Ovary (tissue), 10 donors: ENCODE measurements at places on chromosomes 4 and X. TPM values are rescaled to one million over a fixed set of nuclear protein-coding genes. Genes with fewer than 3 reads are reported as not detected.

DNA sequence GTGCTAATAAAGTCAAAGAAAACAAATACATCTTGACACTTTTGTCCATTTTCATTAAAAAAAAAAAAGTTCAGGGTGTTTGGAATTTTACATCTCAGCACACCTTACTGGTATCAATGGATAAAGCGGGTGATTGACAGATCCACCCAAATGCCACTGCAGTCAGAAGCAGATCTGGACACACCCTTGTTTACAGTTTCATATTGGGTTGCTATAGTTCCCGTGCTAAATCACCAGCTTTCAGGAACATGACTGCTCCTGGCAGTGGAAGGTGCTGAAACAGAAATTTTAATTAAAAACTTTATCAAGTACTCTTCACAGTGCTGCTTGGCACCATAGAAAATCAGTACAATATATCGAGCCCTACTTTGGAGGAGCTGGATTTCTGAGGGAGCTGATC is 116.3 kb downstream of the STOX2 start:
- no peak for DNase-seq

- no peak for DNase-seq
Observed at GRCh38 chr4:40238700-40239548, 42.1 kb downstream of the RHOH start.

- peak; percentile 60 for DNase-seq
Observed at GRCh38 chr4:139814323-139815015, 148.8 kb downstream of the MGST2 start.

- DNase-seq = no peak
Observed at GRCh38 chrX:107298276-107298675, 91.9 kb downstream of the DNAAF6 start.

DNA sequence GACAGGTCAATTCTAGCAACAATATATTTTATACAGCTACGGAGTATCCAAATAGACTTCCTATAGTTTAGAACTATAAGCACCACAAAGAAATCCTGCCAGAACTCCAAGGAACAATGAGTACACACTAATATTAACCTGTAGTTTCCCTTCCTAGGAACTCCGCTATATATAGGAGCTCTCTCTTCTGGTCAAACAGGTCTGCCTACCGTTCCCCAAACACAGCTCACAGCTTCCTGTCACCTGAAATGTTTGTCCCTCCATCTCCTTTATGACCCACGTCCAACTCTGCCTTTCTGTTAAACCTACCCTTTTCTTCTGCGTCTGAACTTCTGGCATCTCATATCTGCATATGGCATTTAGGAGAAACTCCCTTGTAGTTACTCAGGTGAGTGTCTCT is 10.5 kb upstream of the GJB1 start:
- no peak for DNase-seq

F11 gene
- total RNA-seq = not detected

DNA sequence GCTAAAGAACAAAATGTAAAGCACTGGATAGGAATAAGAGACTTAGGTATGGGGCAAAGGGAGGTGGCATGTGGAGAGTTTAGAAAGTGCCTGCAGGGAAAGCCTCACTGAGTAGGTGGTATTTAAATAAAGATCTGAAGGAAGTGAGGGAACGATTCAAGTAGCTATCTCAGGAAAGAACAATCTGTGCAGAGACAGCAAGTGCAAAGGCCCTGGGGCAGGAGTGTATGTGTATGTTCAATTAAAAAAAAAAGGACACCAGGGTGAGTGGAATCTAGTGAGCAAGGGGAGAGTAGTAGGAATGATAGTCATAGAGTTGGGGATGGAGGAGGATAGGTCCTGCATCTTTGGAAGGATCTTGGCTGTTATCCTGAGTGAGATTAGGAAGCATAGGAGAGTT is 779.9 kb upstream of the FTHL17 start:
- DNase-seq = no peak

- DNase-seq = peak; percentile 14
Observed at GRCh38 chr4:2084316-2084715, 25.2 kb downstream of the NAT8L start.

FAM9C gene
- not detected for total RNA-seq

IL9R gene
- total RNA-seq = not detected

WDR13 gene
- 113 TPM for total RNA-seq

SSX3 gene
- total RNA-seq = not detected

DNA sequence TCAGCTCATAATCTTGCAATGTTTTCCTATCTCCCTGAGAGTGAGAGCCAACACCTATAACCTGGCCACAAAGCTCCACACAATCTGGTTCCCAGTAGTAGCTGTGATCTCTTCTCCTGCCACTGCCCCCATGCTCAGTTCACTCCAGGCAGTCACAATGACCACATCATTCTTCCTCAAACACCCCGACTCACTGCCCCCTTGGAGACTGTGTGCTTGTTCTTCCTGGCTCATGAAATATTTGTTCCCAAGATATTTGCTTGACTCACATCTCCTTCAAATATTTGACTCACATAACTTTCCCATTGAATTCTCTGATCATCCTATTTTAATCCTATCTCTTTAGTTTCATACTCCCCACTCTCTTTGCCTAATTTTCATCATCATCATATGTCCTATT is 173.7 kb downstream of the AREG start:
- DNase-seq = no peak

CT45A10 gene
- total RNA-seq = not detected

- DNase-seq = peak; percentile 17
Observed at GRCh38 chr4:14196131-14196530, 568.6 kb upstream of the BOD1L1 start.

RAB9B gene
- total RNA-seq = 23.8 TPM

OTC gene
- total RNA-seq = not detected

DNA sequence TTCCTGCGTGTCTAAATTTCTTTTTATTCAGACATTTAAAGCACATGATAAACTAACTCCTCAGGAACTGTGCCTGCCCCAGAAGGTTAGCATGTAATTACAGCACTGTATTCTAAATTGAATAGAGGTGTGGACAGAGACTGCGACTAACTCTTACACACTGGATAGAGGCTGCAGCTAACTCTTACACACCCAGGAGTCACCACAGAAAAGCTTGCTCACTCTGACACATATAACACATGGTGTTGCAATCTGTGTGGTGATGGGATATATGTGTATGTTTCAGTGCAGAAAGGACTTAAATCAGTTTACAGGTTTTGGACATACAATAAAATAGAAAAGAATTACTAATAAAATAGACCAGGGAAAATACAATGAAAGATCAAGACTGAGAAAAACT is 41.5 kb downstream of the SMAD1 start:
- no peak for DNase-seq

DNA sequence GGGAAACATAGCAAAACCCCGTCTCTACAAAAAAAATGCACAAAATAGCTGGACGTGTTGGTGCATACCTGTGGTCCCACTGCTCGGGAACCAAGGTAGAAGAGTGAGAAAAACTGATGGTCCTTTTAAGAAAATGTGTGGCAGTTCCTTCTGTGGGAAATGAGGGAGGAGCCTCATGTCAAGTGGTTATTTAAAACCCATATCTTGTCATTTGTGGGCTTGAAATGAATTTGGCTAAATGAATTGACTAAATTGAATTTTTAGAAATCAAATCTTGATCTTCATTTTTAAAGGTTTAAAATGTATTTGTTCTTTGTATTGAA is 16.2 kb upstream of the LAMP2 start:
- no peak for DNase-seq

DNA sequence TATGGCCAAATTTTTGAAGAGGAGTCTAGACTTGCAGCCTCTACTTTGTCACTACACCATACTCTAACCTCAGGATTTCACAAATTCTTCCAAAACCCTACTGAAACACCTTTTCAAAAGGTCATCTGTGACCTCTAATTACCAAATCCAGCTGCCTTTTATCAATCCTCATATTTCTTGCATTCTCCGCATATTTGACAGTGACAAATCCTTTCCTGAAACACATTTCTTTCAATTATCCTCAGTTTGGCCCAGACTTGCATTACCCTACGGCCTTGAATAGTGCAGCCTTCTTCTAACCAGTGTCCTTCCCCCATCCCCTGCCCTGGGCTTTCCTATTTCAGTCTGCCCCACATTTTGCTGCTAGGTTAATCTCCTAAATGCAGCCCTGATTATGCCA is 25.5 kb downstream of the MID2 start:
- DNase-seq = no peak

DNA sequence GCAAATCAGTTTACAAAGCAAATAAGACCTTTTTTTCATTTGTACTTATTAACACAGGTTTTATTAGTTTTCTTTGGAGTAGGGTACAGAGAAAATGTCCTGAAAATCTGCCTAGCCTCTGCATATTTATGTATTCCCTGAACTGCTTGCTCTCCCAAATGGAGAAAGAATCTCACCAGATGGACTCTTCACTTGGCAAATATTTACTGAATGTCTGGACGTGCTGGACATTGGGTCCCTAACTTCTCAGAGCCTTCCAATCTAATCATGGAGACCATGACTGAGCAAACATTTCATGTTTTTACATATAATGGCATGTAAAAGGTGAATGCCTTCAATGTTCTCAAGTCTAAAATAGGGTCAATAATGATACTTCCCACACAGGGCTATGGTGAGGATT is 126.0 kb downstream of the CHRDL1 start:
- no peak for DNase-seq

GABRE gene
- total RNA-seq = 10.2 TPM

DNA sequence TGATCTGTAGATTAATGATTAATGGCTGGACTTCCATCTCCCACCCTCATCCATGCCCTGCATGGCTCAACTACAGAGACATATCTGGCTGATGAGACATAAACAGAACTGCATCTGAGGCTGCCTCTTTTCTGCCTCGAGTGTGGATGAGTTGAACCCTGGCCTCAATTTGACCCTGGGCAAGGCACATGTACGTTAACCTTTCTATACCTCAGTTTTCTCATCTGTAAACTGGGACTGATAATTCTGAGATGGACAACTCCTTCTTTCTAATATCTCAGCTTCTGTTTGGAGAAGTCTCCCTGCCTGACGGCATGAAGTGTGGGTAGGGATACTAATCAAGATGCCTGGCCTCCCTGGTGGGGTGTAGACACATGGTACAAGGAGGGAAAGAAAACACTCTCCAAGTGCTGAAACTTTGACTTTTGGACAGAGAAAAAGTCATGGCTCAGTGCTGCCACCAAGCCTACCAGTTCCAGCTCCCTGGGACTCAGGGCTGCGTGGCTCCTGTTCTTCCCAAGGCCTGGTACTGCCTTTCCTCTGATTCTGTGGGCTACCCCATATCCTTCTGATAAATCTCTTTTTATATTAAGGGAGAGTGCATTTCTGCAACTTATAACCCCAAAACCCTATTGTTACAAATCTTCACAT is 64.4 kb downstream of the HAUS3 start:
- no peak for DNase-seq

TSPAN7 gene
- 12.8 TPM for total RNA-seq

RAB40A gene
- total RNA-seq = 2.2 TPM

DNA sequence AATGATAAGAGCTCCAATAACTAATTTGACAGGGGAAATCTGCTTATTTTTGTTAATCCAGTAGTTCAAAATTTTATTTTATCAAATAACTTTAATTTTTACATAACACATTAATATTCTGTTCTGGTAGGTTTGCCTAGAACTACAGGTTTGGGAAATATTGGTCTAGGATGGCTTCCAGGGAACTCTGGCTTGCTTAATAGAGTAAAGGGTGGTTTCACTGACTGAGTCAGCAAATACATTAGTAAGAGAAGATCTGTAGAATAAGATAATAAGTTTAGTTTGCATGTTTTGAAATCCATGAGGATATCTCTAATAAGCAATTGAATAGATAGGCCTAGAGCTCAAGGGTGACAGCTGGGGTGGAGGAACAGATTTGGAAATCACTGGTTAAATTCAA is 500.7 kb downstream of the ZNF674 start:
- DNase-seq = no peak

SLC25A4 gene
- 32.7 TPM for total RNA-seq

GRCh38 chr4:174352061-174352819 is 68.5 kb downstream of the CEP44 start:
- DNase-seq = no peak

DNA sequence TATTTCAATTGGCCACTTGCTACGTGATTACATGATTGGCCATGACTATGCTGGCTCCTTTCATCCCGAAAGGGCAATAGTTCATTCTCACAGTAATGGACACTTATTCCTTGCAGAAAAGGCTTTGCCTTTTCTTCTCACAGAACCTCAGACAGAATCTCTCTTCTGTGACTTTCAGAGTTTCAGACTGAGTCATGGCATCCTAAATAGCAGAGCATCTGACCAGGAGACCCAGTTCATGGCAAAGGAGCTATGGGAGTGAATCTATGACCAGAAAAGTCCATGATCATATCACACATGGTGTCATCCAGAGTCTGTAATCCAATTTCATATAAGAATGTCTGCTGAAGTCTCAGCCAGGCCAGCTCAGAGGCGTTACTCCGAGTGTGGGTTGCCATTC is 263.3 kb upstream of the CLNK start:
- no peak for DNase-seq

ARX gene
- 101 TPM for total RNA-seq

GRCh38 chr4:178333355-178333754 is 891.1 kb upstream of the AGA start:
- no peak for DNase-seq

DNA sequence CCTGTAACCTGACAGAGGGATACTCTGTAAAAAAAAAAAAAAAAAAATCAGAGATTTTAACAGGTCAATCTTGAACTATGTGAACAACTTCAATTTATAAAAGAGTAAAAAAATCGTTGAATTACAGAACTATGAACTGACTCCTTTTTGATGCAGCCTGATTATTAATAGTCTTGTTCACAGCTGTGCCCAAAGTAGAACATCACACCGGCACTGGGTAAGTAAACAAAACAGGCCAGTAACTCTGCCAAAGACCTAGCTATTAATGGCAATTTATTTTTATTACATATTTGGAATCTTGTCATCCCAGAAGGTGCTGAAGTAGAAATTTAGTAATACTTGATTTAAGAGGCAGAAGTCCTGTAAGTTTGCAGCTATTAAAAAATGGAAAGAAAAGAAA is 31.4 kb downstream of the CPE start:
- DNase-seq = no peak

GPR82 gene
- total RNA-seq = 0.13 TPM

DNA sequence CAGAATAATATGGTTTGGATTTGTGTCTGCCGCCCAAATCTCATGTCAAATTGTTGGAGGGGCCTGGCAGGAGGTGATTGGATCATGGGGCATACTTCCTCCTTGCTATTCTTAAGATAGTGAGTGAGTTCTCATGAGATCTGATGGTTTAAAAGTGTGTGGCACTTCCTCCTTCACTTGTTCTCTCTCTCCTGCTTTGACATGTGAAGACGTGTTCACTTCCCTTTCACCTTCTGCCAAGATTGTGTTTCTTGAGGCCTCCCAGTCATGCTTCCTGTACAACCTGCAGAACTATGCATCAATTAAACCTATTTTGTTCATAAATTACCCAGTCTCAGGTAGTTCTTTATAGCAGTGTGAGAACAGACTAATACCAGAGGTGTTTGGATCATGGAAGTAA is 325.7 kb upstream of the GIMD1 start:
- DNase-seq = no peak

CYBB gene
- 7.6 TPM for total RNA-seq

GRCh38 chr4:54566608-54567007 is 91.1 kb upstream of the KIT start:
- no peak for DNase-seq
